ENCODE measurements at places on chromosomes 11 and 22.

DNA sequence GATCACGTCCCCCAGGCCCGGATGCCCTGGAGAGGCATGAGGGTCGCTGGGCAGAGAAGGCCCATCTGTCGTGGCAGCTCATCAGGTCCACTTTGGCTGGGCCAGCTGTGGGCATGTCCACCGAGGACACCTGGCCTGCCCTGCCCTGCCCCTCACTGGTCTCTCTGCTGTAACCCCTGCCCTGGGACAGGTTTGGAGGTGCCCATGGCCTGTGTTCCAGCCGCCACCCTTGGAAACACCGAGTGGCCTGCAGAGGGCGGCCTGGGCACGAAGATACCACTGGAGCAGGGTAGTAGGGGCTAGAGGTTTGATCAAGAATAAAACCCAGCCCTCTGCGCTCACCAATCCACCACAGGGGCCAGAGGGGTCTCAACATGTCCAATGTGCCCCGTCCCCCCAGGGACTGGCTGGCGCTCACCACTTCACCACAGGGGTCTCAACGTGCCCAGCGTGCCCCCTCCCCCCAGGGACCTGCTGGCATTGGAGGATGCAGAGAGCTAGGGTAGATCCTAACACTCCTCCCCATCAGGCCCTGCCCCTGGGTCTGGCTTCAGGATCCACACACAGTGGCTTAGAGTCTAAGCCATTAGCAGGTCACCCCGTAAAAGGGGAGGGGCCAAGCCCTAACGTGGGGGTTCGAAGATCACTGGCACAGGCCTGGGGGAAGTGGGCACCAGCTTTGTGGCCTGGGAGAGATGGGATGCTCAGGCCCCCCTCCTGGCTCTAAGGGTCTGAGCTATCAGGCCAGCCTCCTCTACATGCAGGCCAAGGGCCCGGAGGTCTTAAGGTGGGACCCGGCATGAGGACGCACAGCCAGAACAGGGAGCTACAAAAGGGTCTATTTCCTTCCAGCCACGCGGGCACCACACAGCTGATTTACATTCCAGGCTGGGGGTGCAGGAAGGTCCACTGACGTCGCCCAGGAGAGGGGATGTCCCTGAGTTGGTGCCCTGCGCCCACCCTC is 1.3 kb upstream of the HDAC10 start:
- DNase-seq = no peak

DNA sequence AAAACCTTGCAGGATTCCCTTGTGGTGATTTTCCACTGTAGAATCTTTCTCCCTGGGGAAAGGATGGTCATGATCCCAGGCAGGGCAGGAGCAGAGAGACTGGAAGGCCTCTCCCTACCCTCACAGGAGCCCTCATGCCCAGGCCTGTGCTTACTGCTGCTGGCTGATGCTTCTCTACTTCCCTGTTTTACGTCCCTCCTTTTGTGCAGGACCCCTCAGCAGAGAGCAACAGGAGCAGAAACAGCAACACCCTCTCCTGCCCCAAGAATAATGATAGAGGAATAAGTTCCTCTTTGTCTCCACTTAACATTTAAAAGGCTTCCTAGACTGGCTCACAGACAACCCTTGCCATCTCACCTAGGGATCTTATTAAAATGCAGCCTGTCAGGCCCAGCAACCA is 3.6 kb downstream of the ISX start:
- DNase-seq = no peak

GRCh38 chr22:42509548-42509947 is 10.0 kb downstream of the RRP7A start:
- no peak for DNase-seq

DNA sequence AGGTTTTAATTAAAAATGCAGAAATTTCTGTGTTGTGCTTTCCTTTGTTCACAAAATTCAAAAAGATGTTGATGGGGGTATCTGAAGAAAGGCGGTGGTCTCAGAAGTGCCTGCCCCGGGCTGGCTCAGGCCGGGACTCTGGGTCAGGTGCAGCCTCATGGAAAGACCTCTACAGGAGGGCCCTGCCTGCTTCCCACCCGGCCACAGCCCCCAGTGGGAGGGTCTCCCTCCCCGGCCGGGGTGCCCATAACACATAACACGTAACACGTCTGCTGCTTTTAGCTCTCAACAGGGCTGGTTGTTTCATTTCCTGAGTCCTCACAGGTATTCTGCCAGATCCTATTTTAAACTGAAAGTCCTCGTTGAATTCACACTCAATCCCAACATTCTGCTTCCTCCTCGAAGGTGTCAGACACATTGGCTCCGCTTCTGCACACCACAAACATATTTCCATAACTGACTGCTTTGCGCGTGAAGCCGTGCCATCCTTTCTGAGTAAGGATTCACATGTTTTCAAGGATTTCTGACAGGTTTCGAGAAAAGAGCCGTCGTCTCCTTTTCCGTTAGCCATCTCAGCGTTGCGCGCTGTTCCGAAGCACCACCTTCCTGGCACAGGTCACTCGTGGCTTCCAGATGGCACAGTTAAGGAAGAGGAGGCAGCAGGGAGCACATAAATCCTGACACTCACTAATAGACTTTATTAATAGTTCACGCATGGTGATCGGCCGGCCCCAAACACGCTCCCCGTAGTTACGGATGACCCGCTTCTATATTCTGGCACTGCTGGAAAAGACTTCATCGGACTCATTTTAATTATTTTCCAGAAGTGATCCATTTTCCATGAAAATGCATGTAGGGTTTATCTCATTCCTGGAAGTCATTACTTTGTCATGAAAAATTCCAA is 569.3 kb downstream of the BRD1 start:
- DNase-seq = no peak

DNA sequence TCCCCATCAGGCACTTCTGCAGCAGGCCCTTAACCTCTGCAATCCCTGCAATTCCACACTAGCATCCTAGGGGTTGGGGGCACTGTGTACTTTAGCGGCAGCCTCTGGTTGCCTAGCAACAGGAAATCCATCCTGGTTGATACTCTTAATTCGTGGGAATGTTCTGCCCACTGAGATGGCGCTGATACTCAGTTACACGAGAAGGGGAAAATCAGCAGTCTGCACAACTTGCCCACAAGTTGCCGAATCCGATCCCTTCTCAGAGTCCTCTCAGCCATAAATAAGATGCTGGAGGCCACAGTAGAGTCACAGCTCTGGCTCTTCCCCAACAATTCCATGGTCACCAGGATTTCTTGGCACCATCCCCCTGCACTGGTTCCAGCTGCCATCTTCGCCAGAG is 57.6 kb upstream of the CRYBB3 start:
- no peak for DNase-seq

- no peak for DNase-seq
These were observed 596 bp upstream of the TNRC6B start for GRCh38 chr22:40176921-40177737.

DNA sequence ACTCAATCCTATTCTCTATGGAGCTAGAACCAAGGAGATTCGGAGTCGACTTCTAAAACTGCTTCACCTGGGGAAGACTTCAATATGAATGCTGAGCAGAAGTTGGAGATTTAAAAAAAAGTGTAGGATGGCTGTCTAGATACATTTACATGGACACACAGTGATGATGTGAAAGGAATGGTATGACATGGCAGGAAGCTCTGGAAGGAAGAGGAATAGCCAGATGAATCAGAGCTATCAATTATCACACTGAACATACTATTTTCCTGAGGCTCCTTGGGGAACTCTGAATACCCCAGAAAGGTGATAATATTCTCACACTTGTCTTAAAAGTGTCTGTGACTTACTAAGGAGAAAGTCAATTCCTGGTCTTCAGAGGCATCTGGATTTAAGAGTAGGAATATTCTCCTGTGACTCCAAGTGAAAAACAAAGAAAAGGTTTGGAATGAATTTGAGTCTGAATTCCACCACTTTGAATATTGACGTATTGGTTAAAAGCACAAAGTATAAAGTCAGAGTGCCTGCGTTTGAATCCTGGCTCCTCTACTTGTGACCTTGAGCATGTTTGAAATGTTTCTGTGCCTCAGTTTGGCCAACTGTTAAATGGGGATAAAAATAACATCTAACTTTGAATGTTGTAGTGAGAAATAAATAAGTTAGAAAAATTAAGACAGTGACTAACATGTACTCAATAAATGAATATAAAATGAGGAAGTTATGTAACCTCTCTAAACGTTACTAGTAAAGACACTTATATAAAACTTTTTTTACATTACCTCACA is 1.3 kb downstream of the OR52D1 start:
- no peak for DNase-seq

- DNase-seq = no peak
These were observed 700 bp downstream of the FAM180B start for GRCh38 chr11:47587039-47587716.

GRCh38 chr11:14852571-14853177 is 39.4 kb downstream of the CYP2R1 start:
- DNase-seq = no peak

GRCh38 chr22:38336699-38337098 is 19.5 kb upstream of the CSNK1E start:
- no peak for DNase-seq
